ENCODE measurements at places on chromosomes 3 and 15.

GRCh38 chr3:13425689-13426088 lies 5.6 kb upstream of the NUP210 start:
- DNase-seq: no peak

- DNase-seq: no peak
Observed at GRCh38 chr3:122577409-122578031, at the start of gene PARP15. Gene PARP15 (plus strand): TSS chr3:122577650. CDS start chr3:122577668, 18 bp downstream.

DNA sequence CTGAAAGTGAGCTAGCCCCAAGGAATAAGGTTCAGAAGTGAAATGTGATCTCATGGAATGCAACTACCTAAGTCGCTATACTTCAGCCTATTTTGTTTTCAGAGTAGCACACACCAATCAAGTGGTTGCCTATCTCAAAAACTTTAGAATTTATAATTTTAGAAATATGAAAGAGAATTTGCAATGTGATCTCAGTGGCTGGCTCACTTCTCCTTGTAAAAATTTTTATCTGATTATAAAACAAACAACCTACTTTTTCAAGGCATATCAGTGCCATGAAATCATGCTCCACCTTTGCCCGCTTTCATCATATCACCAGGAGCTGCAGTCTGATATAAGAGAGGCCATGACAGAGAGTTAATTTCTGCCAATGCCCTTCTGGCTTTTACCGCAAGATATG lies 47.3 kb downstream of the CLDN11 start:
- DNase-seq: no peak

GRCh38 chr15:75651810-75652543 lies 4.3 kb downstream of the SNX33 start:
- no peak for DNase-seq

DNA sequence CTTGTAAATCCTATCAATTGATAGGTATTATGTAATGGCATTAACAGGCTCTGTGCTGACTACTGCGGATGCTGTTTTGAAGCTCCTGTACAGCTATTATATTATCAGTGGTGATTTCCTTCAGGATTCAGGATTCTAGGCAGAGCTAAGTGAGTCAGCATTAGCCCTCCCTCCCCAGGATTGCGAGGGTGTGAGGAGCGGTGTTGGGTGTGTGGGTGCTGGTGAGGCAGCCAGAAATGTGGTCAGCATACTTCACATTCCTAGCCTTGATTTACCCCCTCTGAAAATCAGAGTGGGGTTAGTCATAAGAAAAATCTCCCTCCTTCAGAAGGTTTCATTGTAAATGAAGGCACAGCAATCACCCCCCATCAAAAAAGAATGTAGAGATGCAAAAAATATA lies 72.5 kb downstream of the SNTN start:
- DNase-seq: no peak

DNA sequence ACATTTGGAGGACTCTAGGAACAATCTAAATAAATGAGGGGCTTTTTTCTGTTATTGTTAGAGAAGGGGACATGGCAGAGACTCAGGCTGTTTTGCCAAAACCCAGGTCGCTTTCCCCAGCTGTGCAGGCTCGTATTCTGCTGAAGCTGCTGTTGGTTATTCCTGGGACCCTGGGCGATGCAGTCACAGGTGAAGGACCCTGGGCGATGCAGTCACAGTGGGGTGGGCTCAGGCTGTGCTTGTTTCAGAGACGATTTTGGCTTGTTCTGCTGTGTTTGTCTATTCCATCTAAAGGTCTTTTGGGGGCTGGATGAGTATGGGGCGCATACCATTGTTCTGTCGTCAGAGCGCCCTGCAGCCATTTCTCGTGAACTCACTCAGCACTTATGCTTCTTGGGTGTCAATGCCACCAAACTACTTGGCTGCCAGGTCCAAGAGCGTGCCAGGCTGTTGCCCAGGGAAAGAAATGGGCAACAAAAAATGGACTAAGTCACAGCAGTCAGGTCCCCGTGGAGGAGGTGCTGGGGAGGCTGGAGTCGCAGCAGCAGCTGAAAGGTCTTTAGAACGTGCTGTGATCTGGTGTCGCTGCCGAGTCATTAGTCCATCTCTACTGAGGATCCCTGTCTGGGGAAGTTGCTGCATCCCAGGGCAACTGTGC lies 151.4 kb downstream of the CHDH start:
- no peak for DNase-seq

- no peak for DNase-seq
Observed at GRCh38 chr3:43155464-43156121, 49.7 kb upstream of the POMGNT2 start.

DNA sequence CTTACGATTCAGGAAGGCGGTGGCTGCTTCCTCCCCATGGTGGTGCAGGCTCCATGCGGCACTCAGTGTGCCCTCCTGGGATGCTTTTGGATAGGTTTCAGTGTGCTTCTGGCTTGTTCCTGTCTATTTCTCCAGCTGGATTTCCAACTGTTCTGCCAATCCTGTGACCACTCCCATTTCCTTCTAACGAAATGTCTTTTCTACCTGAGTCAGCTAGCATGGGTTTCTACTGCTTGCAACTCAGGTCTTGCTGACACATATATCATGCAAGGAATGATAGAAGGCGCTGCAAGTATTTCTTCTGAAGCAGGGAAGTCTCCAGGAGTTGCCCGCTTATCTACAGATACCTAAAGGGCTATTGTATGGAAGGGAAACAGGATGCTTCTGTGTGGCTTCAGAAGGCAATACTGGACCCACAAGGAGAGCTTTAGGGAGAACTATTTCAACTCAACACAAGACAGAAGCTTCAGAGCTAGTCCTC lies 244.4 kb downstream of the OPA1 start:
- no peak for DNase-seq

GRCh38 chr3:12948891-12949711 lies 107.7 kb upstream of the RPL32 start:
- DNase-seq: no peak

DNA sequence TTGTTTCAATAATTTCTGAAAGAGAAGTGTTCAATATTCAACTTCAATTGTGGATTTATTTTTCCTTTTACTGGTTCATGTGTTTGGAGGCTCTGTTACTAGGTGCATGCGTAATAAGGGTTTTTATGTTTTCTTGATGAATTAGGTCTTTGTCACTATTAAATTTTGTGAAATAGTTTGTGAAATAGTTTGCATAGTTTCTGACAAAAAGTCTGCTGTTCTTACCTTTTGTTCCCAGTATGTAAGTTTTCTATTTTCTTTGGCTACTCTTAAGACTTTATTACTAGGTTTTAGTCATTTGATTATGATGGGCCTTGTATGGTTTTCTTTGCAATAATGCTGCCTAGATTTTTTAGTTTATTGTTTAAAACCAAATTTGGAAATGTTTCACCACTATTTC lies 38.0 kb downstream of the MEF2A start:
- no peak for DNase-seq

- DNase-seq: no peak
Observed at GRCh38 chr15:69316291-69316690, 17.6 kb downstream of the PAQR5 start.

- DNase-seq: no peak
Observed at GRCh38 chr3:143363276-143363675, 243.7 kb downstream of the CHST2 start.

DNA sequence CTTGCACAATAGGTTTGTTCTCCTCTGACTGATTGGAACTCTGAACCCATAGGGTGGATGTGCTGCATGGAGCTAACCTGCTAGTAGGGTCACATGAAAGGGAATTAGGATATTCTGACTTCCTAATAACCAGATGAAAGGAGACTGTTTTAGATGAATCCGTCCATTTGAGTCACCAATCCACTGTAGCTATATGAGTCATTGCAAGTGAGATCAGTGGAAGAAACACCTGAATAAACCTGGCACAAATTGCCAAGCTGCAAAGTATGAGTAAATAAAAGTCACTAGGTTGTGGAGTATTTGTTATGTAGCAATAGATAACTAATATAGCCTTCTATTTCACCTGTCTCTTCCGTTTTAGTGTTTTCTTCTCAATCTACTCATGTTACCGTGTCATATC lies 584.4 kb downstream of the PDCD6IP start:
- DNase-seq: no peak

DNA sequence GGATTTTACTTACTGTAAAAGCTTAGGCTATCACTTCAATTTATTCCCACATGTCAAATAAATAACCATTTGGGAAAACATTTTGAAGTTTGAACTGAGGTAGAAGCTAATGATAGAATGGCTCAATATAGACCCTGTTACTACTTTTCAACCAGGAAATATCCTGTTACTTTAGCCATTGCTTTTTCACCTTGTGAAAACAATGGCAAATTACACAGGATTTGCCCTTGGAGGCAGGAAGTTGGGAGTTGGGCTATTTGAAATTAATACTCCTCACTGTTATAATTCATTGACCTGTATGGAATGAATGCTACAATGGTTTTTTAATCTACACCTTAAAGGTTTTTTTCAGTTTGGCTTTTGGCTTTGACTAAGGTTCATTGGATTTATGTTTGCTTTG lies 98.1 kb upstream of the UBE2E2 start:
- DNase-seq: no peak

- DNase-seq: no peak
Observed at GRCh38 chr3:63364495-63364894, 86.4 kb downstream of the SYNPR start.

DNA sequence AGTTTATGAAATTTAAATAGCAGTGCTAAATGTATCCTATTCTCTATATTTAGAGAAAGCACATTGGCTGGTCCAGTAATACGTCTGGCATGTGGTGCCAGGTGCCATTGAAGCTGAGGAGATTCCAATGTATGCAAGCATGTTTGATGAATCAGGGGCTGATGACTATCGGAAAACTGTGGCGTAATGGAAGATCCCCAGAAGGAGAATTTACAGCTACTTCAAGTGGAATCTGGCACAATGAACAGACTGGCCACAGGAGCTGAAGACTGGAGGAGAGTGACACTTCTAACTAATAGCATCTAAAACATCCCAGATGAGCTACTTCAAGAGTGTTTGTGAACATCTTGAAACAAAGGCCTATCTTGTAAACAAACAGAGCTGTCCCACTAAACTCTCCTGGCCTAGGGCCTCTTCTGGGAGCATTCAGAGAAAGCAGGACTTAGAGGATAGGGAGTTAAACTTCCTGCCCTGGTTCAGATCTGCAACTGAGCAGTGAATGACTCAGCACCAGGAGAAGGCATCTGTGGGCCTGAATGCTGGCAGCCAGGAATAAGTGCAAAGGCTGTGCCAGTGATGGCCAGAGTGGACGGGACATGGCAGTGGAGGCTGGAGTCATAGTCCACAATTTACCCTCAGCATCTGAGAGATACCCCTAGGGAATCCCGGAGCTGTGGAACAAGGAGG lies 15.2 kb upstream of the ACTC1 start:
- DNase-seq: no peak

GRCh38 chr15:100880139-100880896 lies 687 bp downstream of the ALDH1A3 start:
- no peak for DNase-seq

DNA sequence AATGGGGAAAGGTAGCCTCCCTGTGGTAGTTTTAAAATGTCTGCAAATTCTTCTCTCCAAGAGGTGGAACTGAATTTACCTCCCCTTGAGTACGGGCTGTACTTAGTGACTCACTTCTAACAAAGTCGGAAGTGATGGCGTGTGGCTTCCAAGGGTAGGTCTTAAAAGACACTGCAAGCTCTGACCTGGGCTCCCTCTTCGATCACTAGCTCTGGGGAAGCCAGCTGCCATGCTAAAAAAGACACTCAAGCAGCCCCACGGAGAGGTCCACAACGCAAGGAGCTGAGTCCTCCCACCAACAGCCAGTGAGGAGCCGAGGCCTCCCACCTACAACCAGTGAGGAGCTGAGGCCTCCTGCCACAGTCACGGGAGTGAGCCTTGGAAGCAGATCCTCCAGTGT lies 122.0 kb upstream of the HACD2 start:
- no peak for DNase-seq

DNA sequence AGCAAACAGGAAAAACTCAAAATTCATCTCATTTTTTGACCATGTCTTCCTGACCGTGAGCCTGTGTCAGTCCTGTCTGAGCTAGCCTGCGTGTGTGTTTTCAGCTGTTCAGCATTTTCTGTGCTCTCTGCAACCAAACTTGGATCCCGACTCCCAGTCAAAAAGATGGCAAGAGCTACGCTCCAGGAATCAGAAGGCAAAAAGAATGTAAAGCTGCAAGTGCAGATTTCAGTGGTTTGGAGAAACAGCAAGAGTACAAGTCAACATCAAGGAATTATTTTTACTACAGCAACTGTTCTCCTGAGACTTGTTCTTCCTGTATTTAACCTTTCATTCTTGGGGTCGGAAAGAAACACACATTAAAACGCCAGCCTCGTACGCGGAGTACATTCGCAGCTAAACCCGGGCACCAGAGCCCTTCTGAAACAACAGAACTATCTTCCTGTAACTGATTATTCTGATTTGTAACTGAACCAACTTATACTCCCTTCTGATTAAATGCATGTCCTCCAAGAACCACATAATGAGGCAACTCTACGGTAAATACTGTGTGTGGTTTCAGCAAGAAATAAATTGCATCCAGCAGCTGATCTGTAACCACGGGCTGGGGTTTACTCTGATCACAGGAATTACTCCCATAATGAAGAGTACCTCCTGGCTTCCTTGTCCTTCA lies 107.4 kb downstream of the LRIG1 start:
- DNase-seq: no peak

DNA sequence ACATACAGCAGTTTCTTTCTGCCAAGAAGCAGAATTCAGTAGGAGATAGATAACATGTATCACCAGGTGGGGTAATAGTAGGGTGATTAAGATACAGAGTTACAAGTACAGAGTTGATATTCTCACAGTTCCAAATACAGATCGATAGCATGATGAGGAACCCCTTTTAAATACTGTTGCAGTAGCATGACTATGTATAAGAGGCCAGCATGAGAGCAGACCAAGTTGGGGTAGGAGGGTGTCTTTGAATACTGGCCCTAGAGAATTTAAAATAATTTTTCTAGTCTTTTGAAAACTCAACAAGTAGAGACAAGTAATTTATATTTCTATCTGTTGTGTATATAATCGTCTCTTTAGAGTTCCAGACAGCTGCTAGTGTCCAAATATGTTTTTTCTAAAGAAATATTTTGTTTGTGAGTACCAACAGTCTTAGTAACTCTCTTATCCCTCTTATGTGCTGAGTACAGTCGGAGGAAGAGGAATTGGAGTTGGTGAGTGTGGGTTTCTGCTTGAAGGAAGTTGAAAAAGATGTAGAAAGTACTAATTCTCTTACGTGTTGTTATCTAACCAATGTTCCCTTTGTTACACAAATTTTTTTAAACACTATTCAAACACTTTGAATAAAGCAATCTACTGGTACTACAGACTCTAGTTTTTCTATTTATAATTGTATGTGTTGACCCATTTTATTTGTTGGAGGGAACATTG lies 30.2 kb downstream of the LYSMD4 start:
- DNase-seq: no peak

- no peak for DNase-seq
Observed at GRCh38 chr15:47552978-47553608, 164.2 kb upstream of the SEMA6D start.

DNA sequence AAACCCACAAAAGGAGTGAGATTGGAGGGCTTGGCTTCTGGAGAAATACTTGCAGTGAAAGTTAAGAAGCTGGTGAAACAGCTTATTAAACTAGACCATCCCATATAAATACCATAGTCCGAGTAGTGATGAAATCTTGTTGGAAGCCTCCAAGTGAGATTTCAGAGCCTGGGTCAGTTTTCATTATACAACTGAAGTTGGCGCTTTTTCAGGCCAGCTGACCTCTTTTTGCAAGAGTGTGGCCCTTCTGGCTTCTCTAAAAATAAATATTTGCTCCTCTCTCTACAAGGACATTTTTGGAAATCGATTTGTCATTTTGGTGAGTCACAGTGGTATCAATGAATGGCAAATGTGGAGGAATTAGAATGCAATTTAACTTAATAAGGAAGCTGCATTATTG lies 51.2 kb upstream of the THRB start:
- DNase-seq: no peak
